ENCODE measurements at places on chromosomes 2 and 18.
A peak's percentile ranks its signal among the peaks of the same experiment; 100 is the strongest.

DNA sequence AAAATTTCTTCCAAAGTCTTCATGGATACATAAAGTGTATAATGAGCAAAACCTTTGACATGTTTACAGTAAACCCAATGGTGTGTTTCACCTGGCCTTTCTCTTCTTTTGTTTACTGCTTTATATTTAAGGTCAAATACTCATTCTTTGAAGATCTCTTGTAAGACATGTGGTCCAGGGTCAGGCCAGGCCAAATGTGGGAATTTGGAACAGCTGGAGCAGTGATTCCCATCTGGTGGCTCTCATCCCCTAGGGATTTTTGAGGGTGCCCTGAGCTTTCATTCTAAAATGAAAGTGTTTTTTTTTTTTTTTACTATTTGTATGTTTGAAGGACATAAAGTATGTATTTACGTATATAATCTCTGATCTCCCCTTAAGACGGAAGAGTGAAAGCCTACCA is 13.8 kb upstream of the MGAT5 start:
- DNase-seq: no peak

- DNase-seq: no peak
These were observed 137.2 kb downstream of the CDH2 start for GRCh38 chr18:28039691-28040090.

DNA sequence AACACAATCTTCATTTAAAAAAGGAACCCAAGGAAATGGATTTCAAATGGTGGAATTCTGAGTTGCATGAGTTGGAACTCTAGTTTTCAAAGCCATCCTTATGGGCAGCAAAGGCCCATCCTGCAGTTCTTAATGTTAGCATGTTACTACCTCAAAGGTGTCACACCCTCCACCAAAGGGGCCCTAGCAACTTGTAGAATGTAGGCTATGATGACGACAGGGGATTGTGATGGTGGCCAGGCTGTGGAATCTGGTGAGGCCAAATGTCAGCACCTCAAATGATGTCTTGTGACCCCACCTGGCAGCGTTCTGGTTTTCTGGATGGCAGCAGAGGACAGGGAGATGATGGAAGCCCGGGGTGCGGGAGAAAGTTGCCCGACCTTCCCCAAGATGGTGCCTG is at the start of gene TMEM247:
Gene TMEM247, plus strand, starts transcription at position 301 of the 400 bp plus-strand sequence.
- DNase-seq: no peak

DNA sequence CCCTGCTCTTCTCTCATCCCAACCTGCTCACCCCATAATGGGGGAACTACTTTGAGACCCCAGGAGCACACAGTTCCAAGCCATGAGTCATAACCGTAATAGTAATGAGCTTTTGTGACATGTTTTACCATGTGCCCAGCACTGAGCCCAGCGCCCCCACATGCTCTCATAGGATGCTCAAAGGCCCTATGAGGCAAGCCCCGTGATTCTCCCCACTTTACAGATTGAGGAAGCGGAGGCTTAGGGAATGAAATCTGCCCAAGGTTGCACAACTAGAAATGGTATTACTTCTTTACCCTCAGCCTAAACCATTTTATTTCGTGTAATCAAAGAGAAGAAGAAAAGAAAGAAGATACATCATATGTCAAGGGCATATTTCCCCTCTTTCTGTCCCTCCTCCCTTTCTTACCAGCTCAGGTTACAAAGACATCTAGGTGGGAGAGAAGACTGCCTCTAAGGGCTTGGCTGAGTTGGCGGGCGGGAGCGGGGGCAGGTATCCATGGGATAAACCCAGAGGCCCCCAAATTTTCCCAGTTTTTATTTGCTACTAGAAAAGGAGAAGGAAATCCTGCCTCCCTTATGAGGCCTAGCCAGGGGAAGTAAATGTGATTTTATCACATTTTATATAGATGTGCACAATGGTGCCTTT is 24.2 kb downstream of the BCL11A start:
- no peak for DNase-seq

- no peak for DNase-seq
These were observed 37.5 kb downstream of the ADAM17 start for GRCh38 chr2:9518163-9518562.

DNA sequence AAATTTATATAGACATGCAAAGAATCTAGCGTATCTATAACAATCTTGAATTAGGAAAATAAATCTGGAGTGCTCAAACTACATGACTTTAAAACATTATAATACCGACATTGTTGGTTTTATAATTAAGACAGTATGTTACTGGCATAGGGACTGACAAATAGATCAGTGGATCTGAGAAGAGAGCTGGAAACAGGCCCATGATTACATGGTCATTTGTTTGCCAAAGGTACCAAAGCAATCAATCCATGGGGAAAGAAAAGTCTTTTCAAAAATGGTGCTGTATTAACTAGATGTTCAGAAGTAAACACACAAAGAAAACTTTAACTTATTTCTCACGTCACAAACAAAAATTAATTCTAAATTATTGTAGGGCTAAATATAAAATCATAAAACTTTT is 124.2 kb downstream of the BCL2L11 start:
- no peak for DNase-seq

DNA sequence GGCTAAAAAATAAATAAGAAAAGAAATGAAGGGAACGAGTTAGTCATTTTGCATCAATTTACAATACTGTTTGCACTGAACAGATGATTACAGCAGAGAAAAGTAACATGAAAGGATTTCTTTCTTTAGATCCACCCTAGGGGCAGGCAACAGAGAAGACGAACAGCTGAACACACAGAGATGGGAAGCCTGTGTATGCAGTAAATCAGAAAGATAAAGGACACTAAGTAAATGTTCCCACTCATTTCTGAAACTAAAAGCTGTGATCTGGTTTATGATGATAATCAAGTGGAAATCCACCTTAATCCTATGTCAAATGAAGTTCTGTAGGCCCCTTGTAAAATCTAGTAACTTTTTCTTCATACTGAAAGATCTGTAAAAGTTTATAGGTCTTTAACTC is 54.2 kb downstream of the AKAIN1 start:
- no peak for DNase-seq

DNA sequence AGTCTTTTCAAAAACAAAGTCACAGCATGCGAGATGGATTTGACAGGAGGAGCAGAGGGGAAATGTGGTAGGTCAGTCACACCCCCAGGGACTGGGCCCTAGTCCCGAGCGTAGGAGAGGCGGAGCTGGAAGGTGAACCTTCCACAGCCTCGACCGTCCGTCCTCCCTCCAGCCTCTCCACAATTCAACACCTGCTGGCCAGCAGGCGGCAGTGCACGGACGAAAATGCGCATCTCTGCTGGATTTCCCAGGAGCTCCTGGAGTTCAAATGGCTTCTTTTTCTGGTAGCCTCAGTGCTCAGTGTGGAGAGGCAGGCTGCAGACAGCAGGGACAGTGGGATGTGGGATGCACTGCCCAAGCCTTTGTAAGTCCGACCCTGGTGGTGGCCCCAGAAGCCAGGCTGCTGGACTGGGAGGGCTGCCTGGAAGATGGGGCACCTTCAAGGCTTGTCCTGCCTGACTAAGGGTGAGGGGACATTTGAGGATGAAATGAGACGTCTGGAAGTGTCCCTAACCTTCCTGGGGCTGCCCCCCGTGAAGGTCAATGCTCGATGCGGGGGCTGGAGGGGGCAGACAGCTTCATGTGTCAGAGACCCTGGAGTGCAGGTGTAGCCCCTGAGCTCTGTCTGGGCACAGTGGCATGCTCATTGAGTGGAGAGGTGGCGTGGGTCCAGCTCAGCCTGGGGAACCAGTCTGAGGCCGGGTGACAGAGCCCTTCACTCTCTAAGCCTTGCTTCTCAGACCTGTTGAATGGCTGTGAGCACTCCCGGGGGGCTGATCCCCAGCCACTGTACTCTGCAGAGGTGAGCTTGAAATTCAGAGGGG is 189.5 kb downstream of the TFCP2L1 start:
- peak; percentile 61 for DNase-seq

DNA sequence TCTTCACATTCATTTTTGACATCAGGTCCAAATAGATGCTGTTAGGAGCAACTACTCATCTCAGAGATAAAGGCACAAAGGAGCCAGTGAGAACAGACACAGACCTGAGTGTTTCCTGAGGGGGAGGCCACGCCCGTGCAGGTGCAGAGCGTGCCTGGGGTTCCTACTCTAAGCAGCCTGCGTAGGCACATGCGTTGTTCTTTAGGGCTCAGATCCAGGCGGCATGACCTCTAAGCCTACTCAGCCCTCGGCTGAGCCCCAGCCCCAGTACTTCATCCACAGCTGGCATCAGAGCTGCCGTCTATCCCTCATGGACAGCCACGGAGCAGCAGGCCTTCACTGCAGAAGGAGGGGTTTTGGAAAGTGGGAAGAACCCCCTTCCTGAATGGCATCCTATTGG is 54.9 kb upstream of the PXDN start:
- DNase-seq: no peak

GRCh38 chr2:118469103-118469502 is 378.3 kb downstream of the EN1 start:
- no peak for DNase-seq

- no peak for DNase-seq
These were observed 17.1 kb downstream of the B3GNT7 start for GRCh38 chr2:231412618-231412963.

DNA sequence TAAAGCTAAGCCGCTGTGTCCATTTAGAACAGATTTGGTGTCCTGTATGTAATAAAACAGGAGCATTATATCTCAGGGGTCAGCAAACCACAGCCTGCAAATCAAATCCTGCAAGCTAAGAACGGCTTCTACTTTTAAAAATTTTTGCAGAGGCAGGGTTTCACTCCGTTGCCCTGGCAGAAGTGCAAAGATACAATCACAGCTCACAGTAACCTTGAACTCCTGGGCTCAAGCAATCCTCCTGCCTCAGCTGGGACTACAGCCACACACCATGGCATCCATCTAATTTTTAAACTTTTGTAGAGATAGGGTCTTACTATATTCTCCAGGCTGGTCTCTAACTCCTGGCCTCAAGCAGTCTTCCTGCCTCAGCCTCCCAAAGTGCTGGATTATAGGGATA is 28.6 kb upstream of the NPC1 start:
- DNase-seq: no peak

DNA sequence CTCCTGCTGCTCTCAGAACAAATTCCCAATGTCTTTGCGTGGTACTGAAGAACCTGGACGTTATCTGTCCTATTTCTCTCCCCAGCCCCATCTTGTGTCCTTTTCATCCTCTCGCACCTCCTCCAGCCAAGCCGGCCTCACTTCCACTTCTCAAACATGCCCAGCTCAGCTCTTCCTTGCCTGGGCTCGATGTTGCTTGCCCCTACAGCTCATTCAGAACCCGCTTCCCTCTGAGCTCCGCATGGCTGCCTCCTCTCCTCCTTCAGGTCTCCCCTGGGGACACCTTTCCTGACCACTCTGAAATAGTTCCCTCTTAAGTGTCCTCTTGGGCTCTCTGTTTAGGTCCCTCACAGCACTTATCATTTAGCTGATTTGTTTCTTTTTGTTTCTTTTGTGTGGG is 6.7 kb upstream of the SMARCAL1 start:
- DNase-seq: no peak

DNA sequence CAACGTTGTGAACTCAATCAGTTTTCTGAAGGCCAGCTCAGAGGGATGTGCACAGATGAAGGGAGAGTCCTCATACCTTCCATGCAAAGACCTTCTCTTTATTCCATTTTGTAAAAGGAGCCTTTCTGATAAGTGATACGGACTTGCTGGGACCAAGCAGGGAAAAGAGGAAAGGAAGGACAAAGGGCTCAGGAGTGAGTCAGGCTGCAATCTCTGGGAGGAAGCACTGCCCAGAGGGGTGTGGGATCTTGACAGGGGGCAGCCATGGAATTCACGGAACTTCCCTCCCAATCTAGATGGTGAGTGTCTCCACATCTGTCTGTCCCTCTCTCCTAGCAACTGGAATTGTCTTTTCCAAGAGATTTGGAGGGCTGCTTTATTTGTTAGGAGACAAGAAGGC is 281.4 kb upstream of the CELF4 start:
- DNase-seq: no peak

DNA sequence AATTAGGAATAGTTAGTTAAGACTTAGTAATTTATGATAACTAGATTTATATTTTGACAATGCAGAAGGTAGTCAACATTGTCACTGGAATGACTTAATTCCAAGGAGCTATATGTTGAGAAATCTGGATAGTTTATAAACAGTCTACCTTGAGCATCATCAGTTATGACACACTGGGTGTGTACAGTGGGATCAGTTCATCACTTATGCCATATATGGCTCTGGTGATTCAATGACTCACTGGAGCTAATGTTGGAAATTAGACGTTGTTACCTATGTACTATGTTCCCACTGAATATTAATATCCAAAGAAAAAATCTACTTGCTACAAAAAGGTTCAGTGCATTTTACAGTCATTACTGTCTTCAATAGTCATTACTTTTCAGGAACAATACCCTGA is 34.0 kb upstream of the ITPRID2 start:
- no peak for DNase-seq

DNA sequence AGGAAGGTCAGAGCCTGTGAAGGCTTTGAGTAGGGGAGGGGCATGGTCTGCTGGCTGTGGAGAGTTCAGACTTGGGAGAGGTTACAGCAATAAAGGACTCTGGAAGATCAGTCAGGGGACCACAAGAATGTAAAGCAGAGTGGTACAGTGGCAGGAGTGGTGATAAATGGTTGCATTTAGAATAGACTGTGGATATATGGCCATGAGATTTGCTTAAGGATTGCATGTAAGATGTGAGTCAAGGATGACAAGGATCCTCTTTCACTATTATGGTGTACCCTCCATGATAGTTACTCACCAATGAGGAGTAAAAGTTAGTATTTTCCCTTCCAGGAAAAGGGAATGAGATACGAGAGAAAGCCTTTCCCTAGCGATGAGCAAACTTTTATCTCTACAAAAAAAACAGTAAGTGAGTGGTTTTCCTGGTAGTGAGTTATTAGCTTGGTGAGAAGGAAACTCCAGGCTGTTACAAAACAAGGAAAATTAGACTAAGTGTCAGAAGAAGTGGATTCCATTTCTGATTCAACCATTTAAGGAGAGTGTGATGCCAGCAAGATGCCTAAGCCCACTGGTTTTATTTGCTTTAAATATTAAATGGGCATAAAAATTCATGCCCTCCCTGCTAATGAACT is 818.0 kb upstream of the ACVR2A start:
- no peak for DNase-seq

DNA sequence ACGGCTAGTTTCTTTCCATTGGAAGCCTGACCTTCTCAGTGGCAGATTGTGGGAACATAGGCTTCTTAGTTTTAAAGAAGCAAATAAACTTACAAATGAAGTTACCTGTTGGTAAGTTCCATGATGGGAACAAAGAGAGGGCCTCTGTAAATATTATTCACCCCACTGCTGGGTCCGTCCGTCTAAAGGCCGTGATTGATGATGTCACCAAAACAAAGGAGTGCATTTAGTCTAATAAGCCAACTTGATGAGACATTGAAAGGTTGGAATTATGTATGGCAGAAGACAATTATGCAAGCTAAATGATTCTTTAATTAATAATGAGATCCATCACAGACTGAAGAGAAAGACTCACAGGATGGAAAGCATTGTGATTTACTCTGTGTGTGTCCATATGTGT is 1091.9 kb upstream of the FANCL start:
- DNase-seq: no peak

Data from hypothalamus (tissue), 51 donors.